Erythroblast (primary cell): ENCODE measurements at places on chromosomes 7 and 10.

- DNase-seq: no peak
Observed at GRCh38 chr7:91127959-91128358, 136.3 kb upstream of the FZD1 start.

DNA sequence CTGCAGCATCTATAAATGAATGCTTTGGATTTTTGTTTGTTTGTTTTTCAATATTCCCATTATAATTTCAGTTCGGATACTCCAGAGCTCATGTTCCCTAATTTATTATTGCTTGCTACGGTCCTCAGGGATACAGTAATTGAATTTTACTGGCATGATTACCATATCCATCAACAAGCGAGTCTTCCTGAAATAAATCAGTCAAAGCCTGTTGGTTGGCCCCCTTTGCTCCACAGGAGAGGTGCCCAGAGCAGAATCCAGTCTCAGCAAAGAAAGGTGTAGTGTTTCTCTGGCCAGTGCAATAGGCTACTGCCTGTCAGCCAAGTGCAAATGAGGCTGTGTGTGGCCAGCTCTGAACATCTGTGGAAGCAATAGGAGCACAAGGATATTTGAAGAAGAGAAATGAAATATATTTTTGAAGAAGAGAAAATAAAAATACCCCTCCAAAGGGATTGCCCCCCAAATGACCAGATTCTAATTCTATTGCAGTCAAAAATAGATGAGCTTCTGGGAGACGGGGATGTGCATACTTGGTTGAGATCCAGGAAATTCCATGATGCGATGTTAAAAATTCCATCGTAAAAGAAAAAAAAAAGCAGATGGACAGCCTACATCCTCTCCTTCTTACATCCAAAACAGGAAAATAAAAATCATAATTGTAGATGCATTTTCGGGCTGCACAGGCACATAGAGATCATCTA, 18.1 kb downstream of the TRIL start:
- DNase-seq: no peak

GRCh38 chr10:13053794-13054462, 46.0 kb upstream of the OPTN start:
- DNase-seq: no peak

DNA sequence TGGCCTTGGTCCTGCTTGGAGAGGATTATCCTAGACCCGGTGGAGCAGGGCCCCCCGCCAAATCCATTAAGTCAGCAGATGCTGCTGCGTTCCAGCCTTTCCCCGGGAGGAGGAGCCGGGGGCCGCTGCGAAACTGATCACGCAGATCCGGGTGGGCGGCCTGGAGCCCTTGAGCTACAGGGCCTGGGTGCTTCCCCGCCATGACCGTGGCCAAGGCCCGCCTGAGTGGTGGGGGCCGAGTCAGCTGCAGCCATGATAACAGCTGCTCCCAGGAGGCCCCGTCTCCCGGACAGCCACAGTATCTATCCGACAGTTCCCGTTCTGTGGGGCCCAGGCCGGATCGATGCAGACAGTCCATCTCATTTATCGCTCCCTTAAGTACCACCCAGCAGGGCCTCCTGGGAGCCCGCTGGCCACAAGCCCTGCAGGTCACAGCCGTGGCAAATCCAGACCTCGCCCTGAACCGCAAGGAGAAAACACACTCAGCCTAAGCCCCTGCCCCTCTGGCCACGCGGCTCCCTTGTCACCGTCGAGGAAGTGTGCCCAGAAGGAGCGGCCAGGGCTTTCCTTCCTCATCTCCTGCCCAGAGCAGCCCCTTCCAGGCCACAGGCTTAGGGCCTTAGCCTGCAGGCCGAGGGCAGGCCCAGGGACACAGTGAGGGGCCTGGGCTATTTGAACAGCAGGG, 34.4 kb upstream of the SLC29A4 start:
- DNase-seq: no peak

- no peak for DNase-seq
Observed at GRCh38 chr7:151330661-151331060, 11.0 kb upstream of the NUB1 start.
